ENCODE measurements at places on chromosomes 7 and 10.

- no peak for DNase-seq
Observed at GRCh38 chr10:10782603-10783002, 235.1 kb upstream of the CELF2 start.

GRCh38 chr10:69831231-69831855, 29.6 kb downstream of the COL13A1 start:
- peak; percentile 54 for DNase-seq

GRCh38 chr10:87603196-87603595, 56.5 kb upstream of the PAPSS2 start:
- DNase-seq: no peak

DNA sequence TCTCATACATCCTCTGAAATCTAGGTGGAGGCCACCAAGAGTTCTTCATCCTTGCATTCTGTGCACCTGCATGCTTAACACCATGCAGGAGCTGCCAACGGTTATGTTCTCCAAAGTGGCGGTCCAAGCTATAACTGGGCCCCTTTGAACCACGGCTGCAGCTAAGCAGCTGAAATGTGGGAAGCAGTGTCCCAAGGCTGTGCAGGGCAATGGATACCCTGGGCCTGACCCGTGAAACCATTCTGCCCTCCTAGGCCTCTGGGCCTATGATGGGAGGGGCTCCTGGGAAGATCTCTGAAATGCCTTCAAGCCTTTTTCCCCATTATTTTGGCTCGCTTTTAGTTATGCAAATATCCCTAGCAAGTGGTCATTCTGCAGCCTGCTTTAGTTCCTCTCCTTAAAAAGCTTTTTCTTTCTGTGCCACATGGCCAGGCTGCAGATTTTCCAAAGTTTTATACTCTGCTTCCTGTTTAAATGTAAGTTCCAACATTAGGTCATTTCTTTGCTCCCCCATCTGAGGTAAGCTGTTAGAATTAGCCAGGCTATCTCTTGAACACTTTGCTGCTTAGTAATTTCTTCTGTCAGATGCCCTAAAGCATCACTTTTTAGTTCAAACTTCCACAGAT, 7.7 kb upstream of the GTPBP4 start:
- DNase-seq: no peak

GRCh38 chr7:29485339-29486190, 78.1 kb upstream of the PRR15 start:
- DNase-seq: no peak

GRCh38 chr10:80684259-80684658, 146.6 kb downstream of the SH2D4B start:
- DNase-seq: no peak

DNA sequence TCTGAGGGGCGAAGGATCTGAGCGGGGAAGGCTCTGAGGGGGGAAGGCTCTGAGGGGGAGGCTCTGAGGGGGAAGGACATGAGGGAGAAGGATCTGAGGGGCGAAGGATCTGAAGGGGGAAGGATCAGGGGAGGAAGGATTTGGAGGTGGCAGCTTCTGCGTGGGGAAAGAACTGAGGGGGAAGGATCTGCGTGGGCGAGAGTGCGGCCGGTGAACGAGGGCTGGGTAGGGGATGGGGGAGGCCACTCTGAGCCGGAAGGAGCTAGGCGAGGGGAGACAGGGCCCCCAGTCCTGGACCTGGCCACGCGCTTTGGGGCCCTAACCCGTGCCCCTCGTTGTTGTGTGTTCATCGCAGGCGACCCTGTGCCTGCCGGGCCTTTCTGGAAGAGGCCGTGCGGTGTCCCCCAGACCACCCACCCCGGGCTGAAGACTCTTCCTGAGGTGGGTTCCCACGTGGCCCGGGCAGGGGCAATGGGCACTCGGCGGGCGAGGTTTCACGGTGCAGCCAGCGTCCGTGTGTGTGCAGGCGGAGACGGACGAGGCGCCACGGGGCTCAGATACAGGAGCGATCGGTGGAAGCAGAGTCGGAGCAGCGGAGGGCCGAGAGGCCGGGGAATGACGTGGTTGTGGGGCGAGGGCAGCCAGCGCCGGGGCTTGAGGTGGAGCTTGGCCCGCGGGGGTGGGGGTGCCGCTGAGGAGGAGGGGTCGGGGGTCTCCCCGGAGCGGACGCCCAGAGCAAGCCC, 2.0 kb downstream of the CALY start:
- DNase-seq: peak; percentile 35

DNA sequence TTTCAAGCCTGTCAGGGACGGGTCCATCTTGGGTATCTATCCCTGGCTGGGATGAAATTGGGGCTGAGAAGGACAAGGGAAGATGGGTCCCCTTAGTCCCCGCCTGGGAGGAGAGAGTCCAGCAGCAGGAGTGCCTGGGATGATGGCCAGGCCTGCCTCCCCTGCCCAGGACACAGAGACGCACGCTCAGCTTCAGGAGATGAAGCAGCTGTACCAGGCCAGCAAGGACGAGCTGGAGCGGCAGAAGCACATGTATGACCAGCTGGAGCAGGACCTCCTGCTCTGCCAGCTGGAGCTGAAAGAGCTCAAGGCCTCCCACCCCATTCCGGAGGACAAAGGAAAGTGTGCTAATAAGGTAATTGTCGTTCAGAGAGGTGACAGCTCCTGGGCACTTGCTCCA, 15.4 kb downstream of the CCDC136 start:
- DNase-seq: no peak

DNA sequence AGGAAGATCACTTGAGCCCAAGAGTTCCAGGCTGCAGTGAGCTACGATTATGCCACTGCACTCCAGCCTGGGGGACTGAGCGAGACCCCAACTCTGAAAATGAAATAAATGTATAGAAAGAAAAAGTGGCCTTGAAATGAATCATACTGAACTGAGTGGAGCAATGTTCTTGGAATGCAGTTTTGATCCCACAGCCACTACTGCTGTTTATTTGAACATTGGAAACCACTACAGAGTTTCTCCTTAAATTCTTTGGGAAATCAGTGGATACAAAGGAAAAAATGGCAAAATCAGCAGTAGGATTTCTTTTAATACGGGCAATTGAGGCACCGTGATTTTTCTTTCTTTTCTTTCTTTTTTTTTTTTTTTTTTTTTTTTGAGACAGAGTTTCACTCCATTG, 637.4 kb downstream of the GALNT17 start:
- DNase-seq: no peak

DNA sequence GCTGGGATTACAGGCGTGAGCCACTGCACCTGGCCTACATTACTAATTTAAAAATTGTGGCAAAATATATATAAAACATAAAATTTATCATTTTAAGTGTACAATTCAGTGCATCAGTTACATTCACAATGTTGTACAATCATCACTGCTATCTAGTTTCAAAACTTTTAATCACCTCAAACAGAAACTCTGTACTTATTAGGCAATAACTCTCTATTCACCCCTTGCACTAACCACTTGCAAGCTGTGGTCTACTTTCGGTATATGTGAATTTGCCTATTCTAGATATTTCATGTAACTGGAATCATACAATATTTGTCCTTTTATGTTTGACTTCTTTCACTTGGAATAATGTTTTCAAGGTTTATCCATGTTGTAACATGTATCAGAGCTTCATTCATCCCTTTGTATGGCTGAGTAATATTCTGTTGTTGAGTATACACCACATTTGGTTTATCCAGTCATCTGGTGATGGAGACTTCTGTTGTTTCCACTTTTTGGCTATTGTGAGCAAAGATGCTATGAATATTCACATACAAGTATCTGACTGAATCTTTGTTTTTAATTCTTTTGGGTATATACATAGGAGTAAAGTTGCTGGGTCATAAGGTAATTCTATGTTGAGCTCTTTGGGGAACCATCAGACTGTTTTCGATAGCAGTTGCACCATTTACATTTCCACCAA, 14.3 kb upstream of the ELOVL3 start:
- DNase-seq: no peak

DNA sequence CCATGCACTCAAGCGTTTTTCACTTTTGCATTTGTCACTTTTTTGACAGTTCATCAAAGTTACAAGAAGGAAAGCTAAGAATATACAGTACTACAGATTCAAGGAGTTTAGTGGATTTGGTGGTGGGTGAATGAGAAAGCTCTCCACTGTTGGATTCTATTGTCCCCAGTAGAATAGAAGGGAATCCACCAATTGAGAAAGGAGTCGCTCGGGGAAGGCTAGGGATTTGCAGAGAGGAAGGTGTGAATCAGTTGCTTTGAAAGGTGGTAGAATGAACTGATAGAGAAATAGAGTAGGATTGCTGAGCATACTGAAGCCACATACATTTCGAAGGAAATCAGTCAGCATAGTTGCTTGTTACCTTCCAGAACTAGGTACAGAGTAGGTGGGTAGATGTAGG, 33.7 kb upstream of the GLCCI1 start:
- no peak for DNase-seq

DNA sequence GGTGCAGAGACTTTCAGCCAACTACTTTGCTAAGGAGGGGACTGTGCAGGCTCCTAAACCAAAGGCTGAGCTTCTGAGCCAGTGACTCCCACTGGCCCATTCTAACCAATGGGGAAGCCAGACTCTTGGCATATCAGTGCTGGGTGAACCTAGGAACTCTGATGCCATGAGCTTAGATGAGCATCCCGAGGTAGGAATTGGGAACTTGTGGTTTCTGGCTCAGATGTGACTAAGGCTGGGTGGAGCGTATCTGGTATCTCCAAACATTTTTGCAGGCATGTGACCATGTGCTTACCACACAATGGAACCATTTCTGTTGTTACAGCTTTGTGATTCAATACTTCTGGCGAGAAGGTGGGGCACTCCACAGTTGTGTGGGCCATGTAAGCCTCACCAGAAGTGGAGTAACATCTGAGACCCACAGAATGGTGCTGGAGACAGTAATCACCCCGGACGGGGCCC, 2.5 kb upstream of the AVPI1 start:
- DNase-seq: peak; percentile 90

DNA sequence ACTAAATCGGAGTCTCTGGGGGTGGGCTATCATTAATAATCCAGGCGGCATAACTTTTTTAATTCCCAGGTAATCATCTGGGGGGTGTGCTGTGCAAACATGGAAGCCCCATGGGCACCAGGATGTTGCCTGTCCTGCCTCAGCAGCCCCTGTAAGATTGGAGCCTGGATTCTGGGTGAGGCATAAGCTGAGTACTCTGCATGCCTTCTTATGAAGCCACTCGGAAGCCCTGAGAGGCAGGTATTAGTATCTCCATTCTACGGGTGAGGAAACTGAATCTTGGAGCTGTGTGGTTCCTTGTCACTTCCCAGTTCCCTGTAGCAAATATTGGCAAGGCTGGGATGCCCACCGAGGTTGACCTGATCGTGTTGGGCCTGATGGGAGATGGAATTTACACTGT, 7.4 kb upstream of the OPN4 start:
- no peak for DNase-seq

- no peak for DNase-seq
Observed at GRCh38 chr7:12226756-12227155, 15.7 kb downstream of the TMEM106B start.

DNA sequence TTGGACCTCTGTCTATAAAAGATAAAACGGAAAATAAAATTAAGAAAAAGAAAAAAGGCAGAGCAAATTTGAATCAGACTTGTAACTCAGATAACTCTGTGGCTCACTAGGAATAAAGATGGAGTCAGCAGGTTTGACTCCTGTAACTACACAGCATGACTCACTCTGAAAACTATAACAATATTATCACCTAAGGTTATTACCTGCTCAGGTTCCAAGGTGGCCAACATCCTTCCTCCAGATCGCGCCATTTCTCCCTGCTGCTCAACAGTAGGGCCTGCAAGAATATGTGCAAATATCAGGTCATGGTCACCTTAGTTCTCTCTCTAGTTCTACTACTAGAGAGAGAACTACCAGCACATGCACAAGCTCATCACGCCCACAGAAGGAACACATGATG, 30.0 kb downstream of the ALDH18A1 start:
- no peak for DNase-seq

DNA sequence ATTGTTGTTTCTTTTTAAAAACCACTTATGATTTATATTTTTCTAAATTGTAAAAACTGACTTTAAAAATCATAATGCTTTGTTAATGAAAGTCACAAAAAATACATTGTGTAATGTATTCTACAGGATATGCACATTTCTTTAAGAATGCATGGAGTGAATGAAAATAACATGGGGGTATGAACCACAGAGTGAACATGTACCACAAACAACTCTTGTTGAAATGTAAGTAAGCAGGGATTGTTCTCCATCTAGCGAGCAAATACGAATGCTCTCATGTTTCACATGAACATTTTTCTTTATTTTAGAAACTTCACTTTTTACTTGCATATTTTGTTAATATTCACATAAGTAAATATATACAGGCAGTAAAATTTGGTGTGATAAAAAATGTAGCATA, 35.6 kb upstream of the LAMB4 start:
- DNase-seq: no peak

DNA sequence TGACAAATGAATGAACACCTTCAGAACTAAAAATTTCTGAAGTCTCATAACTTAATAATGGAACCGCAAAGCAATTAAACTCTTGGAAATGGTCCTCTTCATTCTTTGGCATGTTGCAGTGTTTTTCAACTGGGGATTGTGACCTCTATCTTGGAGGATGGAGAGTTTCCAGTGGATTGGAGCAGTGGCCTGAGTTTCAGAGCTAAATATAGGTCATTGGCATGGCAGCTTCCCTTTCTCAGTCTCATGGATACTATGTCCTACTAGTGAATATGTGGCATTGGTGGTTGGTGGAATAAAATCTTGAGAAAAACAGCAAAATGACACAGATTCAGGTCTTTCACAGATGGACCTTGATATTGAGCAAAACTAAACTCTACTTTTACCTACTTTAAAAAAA, 24.1 kb upstream of the EPC1 start:
- no peak for DNase-seq

DNA sequence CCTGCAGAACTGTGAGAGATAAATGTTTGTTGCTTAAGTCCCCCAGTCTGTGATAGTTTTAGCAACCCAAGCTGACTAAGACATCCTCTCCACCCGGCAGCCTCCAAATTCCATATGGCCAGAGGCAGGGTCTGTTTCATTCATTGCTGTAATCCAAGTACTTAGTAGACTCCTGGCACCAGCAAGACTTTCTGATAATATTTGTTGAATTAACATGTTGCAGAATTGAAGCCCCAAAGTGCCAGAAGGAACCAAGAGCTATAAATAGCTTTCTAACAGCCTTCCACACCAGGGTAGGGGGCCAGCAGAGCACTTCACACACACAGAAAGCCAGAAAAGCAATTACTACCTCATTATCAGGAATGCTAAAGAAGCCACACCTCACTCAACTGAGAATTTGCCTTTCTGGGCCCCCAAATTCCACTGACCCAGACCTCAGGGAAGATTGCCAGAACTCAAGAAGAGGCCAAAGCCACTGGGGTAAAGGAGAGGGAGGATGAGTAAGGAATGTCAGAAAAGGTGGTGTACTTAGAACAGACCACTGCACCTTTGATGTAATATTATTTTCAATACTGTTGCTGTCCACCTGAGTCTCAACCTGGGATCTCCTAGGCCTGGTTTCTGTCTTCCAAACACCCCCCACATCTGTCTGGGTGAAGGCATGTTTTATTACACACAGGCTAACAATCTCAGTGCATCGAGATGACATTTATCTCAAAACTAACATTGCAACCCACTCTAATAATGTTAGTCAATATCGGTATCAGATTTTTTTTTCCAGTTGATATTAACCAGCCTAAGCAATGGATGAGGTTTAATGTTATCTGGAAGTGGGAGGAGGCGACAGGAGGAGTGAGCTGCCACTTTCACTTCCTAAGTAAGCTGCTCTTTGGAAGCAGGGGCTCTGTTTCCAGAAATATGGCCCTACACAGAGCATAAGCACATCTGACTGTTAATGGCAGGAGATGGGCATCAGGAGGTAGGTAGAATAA, 5.5 kb downstream of the NOD1 start:
- no peak for DNase-seq

- peak; percentile 91 for DNase-seq
Observed at GRCh38 chr7:100469227-100470044, 5.4 kb upstream of the SPACDR start.
